Central memory CD8-positive, alpha-beta T cell (primary cell): ENCODE measurements at places on chromosomes 3 and 15.

DNA sequence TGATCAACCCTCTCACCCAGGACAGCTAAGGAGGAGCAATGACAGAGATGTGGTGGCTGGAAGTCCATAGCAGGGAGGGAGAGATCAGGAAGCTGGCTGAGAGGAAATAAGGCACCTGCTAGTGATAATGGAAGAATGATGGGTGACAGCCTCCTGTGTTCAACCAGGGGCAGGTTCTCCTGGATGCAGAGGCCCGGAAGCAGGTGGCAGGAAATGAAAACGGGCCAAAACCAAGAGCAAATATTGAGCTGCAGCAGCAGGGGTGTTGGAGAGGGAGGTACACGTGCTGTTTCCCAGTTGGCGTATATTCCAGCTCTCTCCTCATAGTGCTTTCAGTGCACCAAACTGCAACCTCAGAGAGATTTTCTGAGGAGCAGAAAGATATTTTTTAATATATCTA, 213.4 kb upstream of the TBL1XR1 start:
- no peak for DNase-seq

DNA sequence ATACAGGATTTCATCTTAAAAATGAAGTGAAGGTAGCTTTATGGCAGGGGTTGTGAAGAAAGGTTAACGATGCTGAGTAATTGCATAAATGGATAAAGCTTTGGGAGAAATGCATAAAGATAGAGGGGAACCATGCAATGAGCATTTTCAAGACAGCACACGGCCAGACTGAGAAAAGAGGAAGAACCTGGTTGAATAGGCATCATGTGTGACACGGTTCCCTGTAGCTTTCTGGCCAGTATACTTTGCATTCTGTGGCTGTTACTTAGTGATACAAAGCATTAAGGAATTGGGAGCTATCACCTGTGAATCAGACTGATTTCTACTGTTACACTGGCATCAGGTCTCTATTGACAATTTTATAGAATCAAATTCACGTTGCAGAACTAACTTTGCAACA, 33.3 kb downstream of the NR2C2 start:
- no peak for DNase-seq

DNA sequence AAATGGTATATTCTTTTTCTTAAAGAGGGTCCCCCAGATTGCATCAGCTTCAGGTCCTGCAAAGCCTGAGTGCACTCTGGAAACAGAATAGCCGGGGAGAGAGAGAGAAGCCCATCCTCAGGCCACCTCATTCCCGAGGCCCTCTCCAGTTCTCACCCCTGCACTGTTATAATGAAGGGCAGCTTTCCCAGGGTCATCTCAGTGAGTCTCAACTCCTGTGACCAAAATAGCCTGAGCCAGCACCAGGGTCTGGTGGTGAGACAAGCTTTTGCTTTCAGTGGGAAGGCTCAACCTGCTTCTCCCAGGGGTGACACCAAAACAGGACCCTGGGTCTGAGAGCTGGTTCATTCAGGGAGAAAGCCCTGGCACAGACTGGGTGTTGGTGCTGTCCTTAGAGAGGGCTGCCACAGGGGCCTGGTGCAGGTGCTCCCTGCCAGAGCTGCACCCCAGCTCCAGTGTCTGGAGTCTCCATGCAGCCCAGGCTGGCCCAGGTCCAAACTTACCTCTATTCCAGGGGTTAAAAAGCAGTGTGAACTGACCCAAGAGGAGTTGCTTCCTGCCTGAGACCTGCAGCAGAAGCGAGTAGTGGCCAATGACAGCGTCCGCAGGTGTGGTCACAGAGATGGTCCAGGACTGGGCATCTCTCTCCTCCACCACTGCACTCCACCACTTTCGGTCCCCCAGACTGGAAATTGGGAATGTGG, 6.1 kb downstream of the EPB42 start:
- DNase-seq, result no peak

GRCh38 chr15:26433060-26433459, 339.8 kb downstream of the GABRB3 start:
- DNase-seq, result no peak

DNA sequence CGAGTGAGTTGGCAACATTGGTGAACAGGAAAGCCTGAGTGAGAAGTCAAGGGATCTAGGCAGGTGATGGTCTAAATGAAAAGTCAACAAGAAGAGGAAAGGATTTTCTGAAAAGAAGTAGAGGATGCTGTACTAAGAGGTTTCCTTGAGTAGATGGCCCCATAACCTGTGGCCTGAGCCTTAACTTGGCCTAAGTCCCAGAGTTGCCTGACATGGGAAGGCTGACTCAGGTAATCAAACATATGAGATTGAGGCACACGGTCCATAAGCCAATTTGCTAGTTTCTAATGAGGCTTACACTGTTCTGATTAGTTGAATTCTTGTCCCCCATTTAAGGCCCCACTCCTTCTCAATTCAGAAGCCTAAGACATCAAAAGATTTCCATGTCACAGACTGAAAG, 262.5 kb upstream of the LMCD1 start:
- DNase-seq, result no peak

- DNase-seq, result no peak
These were observed 543.4 kb downstream of the GBE1 start for GRCh38 chr3:81218023-81218422.

GRCh38 chr3:25945366-25945765, 155.5 kb downstream of the OXSM start:
- DNase-seq, result no peak

DNA sequence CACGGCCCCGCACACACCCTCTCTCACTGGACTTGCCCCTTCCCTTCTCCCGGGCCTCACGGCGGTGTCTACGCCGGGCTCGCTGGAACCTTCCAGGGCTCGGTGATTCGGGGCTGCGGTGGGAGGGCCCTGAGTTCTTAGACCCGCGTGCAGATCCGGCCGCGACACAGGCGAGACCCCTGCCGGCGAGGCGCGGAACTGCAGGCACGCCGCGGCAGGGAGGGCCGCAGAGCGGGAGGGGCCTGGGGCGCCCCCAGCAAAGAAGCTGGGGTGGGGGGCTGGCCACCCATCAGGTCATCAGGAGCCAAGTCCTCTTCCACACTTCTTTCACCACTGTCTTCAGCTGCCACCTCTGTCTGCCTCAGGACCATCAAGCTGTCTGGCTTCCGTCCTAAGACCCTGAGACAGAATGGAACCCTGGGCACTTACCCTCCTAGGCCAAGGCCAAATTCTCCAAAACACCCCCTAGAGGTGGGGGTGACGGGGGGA, 164.5 kb downstream of the XXYLT1 start:
- peak; percentile 53 for DNase-seq

DNA sequence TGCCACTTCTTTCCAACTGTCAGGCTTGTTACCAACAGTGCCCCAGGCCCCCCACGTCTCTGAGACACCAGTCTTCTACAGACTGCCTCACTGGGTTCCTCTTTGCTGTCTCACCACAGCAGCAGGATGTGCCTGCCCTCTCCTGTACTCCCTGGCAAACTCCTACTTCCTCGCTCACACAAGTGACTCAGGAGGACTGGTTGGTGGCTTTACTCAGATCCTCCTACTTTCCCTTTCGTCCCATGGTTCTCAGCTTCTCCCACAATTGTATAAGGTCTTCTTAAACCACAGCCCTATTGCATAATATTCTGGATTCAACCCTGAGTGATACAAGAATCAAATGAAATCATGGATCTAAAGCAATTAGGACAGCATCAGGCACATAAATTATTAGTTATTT, 246.6 kb upstream of the PROK2 start:
- DNase-seq, result no peak

DNA sequence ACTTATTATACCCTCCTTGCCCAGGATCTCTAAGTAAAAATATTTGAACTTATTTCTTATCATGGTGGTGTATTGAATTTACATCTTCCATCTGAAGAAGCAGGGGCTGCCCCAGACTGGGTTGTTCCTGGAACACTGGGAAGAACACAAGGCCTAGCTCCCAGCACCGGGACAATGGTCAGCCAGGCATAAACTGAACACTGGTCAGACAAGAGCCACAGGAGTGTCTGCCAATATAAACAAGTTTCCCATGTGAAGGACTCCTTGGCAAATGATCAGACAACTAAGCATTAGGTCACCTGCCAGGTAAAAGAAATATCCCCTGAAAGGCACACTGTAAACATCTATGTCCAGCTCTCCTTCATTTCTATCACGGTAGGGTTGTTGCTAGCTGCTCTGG, 172.4 kb downstream of the ATP8B4 start:
- DNase-seq, result no peak
